ENCODE measurements at places on chromosomes 2 and 18.

DNA sequence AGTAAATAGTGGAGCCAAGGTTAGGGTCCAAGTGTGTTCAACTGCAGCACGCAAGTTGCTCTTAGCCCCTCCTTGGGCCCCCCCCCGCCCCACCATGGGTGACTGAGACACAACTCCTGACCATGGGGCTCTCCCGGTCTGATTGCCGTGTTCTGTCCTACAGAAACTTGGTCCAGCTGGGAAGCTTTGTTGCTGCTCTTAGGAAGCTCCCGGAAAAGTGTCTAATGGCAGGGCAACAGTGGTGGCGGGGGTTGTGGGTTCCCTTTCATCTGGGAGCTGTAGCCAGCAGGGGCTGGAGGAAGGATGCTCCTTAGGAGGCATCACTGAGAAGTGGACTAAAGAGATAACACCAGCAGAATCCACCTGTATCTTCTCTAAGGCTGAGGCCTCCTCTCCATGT is 111.1 kb downstream of the CYP26B1 start:
- no peak for DNase-seq

DNA sequence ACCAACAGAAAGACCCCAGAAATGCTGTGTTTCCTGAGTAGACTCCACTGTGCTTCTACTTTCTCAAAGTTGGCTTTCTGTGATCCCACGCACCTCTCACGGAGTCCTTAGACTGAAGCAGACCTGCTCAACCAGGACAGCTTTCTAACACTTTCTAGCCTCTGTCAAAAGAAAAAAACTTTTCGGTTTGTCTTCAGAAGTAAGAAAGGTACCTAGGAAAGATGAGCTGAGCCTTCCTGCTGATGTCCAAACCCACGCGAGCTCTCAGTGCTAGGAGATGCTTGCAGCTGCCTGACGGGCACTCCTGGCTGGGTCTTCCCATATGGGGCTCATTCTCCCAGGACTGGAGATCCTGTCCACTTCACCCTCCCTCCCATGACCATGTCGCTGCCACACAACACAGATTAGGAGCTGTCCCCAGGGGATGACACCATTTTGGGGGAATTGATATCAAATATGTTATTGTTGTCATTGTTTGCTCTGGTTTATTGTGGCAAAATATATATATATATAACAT is 49.2 kb upstream of the DAPL1 start:
- no peak for DNase-seq

- no peak for DNase-seq
These were observed 250.9 kb downstream of the PRKCE start for GRCh38 chr2:45902380-45902779.

GRCh38 chr2:40466935-40467572 is 15.2 kb upstream of the SLC8A1 start:
- DNase-seq: no peak

Measured in NCI-H2107 (cell line).